ENCODE measurements at places on chromosomes 13 and 19.

GRCh38 chr13:53250272-53250875, 221.8 kb downstream of the OLFM4 start:
- peak; percentile 32 for DNase-seq

DNA sequence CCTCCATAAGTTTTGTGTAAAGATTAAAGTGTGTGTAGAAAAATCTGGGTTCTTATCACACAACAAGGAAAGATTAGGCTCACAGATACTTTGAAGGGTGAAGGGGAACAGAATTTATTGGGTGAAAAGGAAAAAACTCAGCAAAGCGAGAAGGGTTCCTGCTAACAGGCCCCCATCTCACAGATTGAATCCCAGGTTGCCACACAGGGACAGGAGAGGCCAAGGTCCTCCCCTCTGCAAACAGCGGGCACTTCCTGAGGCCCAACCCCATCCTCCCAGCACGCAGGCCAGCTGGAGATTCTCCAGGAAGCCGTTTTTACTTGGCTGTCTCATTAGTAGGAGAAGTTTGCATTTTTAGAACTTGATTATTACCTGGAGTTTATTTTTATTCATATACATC, 15.2 kb upstream of the ERCC5 start:
- DNase-seq = no peak

DNA sequence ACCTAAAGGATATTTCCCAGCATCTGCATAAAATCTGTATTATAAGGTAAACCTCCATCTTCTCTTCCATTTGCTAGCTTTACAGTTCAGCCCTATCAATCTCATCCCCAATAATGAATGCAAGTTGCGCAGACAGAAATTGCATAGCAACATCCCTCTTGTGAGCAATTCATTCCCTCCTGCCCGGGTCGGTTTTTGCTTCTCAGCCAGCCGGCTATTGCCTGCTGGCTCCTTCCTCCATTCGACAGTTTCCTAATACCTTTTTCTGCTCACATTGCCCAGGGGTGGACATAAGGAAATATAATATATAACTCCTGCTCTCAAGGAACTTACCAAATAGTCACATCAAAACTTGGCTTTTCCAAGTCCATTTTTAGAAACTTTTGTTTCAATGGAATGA, 125.2 kb downstream of the FGF9 start:
- no peak for DNase-seq

DNA sequence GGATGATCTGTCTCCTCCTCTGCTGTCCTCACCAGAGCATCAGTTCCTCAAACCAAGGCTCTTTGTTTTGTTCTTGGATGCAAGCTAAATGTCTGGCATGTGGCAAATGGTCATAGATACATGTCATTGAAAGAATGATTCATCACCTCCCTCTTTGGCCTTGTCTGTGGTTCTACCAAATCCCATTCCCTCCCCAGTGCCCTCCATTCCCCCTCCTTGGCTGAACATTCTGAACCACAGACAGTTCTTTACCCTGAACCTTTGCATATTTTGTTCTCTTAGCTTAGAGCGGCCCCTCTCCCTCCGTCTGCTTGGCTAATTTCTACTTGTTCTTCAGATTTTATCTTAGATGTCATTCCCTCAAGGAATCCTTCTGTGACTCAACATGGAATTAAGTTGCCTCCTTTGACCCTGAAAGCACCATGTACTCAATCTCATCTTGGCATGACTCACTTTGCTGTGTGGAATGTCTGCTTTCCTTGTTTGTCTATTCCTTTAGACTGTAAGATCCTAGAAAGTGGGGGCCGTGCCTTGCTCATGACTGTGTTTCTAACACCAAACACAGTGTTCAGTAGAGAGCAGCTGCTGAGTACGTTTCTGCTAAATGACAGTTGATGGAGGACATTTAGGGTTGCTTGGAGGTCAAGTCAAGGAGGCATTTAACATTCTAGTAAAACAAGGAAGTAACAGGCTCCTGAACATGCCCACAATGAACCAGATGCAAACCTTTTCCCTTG, 8.1 kb downstream of the ALOX5AP start:
- DNase-seq = peak; percentile 77

GRCh38 chr19:3248728-3249326, 24.4 kb downstream of the CELF5 start:
- DNase-seq = no peak

- DNase-seq = peak; percentile 89
These were observed 20.8 kb upstream of the ERCC1 start for GRCh38 chr19:45444318-45445041.

- DNase-seq = no peak
These were observed 4.4 kb downstream of the AKT2 start for GRCh38 chr19:40280608-40281221.

All from urothelium cell line (cell line).